ENCODE measurements at places on chromosomes 5 and 9.

DNA sequence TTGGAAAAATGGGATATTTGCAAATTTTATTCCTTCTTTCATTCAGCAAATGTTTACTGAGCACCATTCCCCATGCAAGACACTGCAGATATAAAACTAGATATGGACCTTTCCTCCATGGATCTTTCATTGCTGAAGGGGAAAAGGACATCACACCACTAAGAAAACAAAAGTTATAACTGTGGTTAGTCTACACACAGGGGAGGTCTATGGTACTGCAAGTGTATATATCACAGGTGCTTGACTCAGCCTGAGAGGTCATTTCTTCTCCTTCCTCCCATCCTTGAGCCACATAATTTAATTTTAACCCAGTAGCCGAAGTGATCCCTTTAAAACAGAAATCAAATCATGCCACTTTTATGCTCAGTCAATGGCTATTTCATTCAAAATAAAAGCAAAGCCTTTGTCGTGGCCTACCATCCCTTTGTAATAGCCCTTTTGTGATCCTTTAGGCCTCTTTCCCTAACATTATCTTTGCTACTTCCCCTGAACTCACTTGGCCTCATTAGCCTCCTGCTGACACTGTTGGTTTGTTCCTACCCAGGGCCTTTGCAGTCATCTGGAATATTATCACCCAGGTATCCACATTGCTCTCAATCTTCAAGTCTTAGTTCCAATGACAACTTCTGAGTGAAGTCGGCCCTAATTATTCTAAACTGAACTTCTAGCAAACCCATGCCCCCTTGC, 213.2 kb downstream of the GABRB2 start:
- DNase-seq: no peak

GRCh38 chr5:932628-933250, 40.1 kb downstream of the TRIP13 start:
- no peak for DNase-seq

DNA sequence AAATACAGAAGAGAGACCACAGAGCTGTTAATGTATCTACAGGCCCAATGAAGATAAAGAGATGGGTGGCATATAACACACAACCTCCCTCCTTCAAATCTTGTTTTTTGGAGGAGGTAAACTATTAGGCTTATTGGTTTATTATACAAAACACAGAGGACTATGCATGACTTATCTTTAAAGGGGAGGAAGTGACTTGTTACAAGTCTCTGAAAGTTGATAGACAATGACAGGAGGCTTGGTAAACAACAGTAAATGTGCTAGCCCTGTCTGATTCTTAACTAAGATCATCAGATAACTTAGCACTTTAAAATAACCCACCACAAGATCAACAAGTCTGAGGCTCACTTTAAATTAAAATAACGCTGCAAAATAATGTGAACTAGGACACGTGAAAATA, 219.0 kb downstream of the MLLT3 start:
- DNase-seq: no peak

- no peak for DNase-seq
Observed at GRCh38 chr9:74282526-74283253, 214.4 kb upstream of the RORB start.

DNA sequence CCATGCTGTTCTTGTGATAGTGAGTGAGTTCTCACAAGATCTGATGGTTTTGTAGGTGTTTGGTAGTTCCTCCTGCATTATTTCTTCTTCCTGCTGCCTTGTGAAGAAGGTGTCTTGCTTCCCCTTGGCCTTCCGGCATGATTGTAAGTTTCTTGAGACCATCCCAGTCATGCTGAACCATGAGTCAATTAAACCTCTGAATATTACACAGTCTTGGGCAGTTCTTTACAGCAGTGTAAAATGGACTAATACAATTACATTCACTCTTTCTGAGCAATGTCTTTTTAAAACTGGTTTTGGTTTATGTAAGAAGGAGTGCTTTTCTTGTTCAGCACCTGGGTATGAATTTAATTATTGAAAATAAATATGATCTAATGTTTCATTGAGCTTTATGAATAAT, 50.7 kb upstream of the ARRDC3 start:
- DNase-seq: no peak

- no peak for DNase-seq
Observed at GRCh38 chr5:113058706-113059226, 82.2 kb downstream of the DCP2 start.

DNA sequence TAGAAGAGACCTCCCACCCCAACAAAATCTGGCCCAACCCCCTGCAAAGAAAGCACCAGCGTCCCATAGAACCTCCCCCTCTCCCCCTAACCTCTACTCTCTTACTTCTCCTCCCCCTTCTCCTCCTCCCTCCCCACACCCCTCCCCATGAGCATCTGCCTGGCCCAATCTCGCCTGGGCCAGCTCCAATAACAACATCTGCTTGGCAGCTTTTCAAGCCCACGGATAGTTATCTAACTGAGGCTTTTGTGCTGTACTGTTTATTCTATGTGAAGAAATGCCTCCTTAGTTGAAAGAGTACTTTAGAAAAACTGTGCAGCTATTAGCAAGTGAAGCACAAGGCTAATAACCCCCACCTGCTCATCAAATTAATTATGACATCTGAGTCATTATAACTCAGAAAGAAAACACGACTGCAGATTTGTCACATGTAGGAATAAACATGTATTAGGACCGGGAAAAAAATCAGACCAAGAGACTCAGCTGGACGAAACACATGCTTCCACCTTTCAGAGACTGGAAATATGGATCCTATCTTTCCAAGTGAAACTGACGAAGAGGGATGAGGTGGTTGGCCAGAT, 42.8 kb downstream of the NFIB start:
- peak; percentile 58 for DNase-seq

GRCh38 chr5:122532035-122532434, 220.0 kb downstream of the SNCAIP start:
- no peak for DNase-seq

DNA sequence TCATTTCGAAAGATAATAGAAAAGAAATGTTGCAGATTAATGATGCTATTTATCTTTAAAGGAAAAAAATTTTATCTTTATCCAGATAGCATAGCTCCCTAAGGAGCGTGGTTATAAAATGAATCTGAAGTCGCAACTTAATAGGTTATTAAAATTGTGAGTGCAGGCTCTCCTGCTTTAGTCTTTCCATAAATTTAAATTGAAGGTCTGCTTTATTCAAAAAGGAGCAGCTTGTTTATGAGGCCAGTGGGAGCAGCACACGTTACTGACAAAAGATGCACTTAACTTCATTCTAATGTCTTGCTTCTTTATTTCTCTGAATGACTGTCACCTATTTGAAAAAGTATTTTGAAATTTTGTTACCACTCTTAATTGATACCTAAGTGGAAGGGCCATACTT, 95.0 kb downstream of the ZCCHC7 start:
- no peak for DNase-seq

GRCh38 chr9:92988215-92988768, 41.0 kb downstream of the FGD3 start:
- DNase-seq: peak; percentile 26

DNA sequence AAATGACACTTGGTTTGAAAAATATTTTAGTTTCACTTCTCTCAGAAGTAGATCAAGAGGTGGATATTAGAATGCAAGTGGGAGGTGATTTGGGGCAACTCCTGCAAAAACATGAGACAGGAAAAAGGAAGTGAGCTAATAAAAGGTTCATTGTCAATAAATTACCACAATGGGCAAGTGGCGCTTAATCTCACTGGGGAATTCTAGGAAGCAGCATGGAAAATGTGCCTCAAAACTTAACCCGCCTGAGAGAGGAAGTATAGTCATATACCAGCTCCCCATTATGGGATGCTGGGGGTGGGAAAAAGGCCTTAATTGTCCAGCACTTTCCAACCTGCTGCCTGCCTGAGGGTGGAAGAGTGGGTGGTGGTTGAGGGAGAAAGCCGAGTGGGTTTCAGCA, 204.1 kb downstream of the ELAVL2 start:
- no peak for DNase-seq

DNA sequence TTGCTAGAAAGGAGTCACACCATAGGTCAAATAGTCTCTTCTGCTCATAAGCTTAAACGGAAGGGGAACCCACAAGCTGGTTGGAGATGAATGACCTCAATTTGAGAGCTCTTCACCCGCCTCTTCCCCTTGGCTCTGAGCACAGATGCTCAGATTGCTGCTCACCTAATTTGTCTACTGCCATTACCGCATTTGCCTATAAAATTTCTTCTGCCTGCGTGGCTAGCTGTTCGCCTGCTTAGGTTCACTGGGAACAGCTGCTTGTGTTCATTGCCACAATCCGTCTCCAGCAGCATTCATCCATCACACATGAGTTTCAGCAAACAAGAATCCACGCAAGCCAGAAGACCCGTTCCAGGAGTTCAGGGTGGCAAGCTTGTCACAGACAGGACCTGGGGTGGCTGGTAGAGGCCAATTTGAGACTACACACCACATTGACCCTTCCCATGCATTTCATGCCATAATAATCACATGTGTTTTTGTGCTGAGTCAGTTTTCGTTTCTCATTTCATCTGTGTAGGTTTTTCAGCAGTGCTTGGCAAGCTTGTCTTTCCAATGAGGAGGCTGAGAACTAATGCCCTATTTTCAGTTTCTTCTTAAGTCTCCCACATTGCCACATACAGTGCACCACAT, 50.2 kb upstream of the DNAH5 start:
- DNase-seq: no peak

- DNase-seq: no peak
Observed at GRCh38 chr9:34334337-34334824, 5.0 kb downstream of the NUDT2 start.

DNA sequence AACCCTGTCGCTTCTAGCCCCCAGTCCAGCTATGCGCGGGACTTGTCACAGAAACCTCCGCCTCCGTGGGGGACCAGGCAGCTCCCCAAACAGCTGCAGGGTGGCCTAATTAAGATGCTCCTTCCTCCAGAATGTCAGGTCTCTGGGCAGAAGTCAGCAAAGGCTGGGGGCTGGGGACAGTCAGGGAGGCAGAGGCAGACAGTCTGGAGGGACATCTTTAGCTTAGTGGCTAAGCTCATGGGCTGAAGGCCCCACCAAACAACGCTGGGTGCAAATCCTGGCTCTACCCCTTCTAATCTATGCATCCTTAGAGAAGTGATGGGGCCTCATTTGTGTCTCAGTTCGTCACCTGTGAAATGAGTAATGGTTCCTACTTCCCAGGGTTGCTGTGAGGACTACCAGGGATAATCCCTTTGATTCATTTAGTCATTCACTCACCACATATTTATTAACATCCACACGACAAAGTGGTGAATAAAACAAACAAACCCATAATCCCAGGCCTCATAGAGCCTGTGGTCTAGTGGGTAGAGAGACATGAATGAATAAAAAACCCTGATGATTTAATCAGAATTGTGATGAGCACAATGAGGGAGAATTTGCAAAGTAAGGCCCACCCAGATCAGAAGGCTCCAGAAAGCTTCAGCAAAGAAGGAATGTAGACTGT, 20.2 kb upstream of the MED27 start:
- no peak for DNase-seq

- no peak for DNase-seq
Observed at GRCh38 chr5:56006094-56006493, 11.3 kb upstream of the IL6ST start.

DNA sequence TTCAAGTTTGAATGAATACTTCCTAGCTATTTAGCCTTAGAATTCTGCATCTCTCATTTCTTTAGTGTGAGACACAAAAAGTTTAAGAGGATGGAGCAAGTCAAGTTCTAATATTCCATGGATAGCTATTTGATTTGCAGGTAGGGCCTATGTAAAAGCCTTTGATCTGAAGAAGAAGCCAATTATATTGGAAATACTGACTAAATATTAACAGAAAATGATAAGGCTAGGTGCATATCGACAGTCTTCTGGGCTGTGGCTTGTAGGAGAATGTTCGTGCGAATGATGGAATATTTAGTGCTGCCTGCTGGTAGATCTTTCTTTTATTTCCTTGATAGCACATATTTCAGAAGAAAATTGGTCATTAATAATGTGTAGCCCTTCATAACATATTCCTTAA, at the start of gene LECT2:
TSS of gene LECT2 (minus strand) at position 85 of the 400 bp plus-strand sequence. CDS start 150 bp downstream, outside the sequence.
- DNase-seq: no peak

- DNase-seq: no peak
Observed at GRCh38 chr5:31781772-31782171, 142.8 kb downstream of the PDZD2 start.

DNA sequence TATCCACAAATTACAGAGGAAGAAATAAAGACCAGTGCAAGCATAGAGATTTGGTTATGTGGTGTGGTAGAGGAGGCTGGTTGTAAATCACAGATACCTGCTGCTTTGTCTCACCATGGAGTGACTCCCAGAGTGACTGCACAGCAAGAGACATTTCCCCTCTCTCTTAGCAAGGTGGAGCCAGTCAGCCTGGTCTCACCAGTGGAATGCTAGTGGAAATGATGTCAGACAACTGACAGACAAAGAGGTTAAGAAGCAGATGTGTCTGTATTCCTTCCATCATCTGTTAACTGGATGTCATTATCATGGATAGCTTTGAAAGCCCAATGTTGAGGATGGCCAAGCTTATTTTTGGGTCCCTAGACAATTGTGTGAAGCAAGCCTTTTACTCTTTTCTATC, 509.4 kb upstream of the SEMA6A start:
- DNase-seq: no peak

DNA sequence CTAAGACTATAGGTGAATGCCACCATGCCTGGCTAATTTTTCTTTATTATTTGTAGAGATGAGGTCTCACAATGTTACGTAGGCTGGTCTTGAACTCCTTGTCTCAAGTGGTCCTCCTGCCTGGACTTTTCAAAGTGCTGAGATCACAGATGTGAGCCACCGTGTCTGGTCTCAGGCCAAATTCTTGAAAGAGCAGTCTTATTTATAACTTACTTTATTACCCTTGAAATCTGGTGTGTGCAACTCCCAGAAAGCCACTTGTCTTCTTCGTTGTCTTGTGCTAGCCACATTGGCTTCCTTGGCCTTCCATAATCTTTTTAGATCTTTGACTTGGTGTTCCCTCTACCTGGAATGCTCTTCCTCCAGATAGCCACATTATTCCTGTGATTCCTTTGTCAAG, 50.1 kb downstream of the CTNNA1 start:
- no peak for DNase-seq

DNA sequence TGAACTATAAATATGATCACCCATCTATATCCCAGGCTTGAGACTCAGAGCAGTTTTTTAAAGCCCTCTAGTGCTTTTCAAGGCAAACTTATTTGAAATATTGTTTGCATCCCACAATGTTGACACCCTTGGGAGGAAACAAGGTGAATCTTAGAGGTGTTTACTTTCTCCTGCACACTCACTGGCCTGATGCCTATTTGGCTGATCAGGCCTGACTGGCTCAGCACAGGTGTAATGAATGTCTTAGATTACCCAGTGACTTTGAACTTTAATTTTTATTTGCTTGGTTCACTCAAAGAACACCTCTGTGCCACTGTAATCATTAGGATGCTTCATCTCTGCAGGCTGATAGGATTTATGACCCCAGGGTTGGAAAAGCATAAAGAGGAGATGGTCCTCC, 158.3 kb downstream of the KCTD16 start:
- no peak for DNase-seq

- peak; percentile 56 for DNase-seq
Observed at GRCh38 chr5:40441733-40442132, 238.0 kb upstream of the PTGER4 start.

DNA sequence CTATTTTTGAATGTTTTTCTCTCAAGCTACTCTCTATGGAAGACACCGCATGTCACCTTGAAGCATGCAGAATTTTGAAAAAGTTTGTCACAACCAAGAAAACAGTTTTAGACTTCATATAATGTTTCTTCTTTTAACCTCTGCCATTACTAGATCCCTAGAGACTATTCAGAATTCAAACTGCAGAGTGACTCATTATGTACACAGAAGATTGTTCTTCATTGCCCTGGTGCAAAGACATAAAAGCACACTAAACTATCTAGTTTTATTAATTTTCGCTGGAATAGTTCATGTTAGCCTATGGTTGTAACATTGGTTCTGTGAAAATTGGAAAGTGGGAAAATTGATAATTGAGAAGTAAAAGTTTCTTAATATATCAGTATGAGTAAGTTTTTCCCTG, 18.4 kb downstream of the F2RL2 start:
- no peak for DNase-seq
